ENCODE measurements at places on chromosomes 12 and 14.
A peak's percentile ranks its signal among the peaks of the same experiment; 100 is the strongest.

GRCh38 chr12:29634057-29634456, 136.6 kb upstream of the OVCH1 start:
- no peak for DNase-seq

GRCh38 chr14:29601616-29602015, 326.0 kb downstream of the PRKD1 start:
- no peak for DNase-seq

DNA sequence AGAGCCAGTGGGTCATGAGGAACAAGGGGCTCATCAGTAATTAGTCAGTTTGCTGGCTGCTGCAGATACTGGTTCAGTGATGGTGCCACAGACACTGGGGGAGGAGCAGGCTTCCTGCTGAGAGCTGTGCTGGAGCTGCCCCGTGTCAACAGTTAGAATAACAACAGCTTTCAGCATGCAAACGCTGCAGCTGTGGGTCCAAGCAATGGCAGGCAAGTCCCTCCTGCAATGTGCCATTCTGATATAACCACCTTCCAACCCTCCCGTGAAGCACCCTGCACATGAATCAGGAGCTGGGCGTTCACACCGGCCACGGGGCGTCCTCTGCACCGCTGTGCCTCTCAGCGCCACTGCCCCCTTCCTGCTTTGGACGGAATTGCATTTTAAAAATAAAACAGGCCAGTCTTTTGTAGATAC, 258.4 kb upstream of the SFSWAP start:
- peak; percentile 23 for DNase-seq

DNA sequence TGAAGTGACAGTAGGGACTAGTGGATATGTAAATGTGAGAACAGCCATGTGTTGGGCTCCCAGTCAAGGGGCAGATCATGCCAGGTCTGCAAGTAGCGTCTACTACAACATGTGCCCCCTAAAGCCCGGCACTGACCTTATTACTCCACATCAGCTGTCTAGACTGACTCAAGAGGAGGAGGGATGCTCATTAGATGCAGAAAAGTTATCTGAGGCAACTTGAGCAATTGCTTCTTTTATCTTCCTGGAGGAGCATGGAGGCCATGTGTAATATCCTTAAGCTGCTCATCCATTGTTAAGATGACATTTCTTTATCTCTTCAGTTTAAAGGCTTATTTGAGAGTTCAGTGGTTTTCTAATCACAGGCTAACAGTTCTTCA, 404.7 kb upstream of the FLRT2 start:
- no peak for DNase-seq

DNA sequence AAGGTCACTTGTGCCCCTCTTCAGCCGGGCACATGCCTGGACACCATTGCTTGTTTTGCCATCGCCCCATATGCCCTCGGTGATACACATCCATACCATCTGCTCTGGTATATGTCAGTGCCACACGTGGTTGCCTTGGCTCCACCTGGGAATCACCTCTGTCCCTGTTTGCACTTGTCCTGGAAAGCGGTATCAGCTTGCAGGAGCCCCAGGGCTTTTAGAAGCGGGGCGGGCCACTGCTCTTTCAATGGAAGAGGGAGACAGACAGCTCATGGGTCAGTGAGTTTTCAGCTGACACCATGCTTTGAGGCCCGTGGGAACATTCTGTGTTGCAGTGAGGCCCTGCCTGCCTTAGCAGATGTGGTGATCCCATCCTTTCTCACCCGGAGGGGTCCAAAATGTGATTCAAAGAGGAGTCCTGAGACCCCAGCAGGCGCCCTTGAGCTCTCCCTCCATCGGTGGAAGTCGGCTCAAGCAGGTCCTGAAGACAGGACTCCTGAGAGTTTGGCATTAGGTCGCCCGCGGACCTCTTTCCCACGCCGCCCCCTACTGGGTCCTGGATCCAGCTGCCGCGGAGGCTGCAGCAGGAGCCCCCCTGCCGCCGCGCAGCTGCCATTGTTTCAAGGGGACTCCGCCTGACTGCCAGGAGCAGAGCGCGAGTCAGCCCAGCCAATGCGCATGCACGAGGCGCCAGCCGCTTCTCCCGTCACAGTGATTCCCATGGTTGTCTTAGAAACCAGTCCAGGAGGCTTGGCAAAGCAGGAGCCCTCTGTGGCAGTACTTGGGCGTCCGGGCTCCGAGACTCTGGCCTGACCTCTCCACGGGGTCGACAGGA, 773.2 kb upstream of the ALG10B start:
- no peak for DNase-seq

DNA sequence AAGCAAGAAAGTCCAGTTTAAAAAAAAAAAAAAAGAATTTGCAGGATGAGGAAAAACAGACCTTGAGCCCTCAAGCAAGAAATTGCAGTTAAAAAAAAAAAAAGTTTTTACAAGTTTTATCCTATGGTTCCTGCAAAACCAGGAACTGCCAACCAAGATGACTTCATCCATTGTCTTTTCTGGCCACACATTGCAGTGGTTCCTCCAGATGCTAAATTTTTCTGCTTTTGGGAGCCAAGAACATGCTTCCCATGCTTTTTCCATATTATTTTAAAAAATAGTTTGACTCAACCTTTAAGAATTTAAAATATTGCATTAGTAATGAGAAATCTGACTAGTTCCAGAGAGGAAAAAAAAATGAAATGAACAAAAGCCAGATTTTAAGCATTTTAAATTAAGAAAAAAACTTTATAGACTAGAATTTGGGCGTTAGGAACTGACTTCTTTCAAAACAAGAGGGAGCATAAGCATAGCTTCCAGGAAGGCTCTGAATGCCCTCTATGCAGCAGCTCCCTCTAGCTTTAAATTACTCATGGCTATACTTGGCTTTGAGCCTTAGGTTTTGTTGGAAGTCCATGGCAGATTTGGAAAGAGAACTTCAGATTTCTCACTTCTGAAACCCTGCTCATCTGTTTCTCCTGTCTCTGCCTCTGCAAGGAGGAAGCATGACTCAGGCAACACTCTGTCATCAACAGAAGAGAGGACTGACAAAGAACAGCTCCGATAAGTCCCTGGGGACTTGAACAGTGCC, 124.5 kb downstream of the GPR65 start:
- no peak for DNase-seq

DNA sequence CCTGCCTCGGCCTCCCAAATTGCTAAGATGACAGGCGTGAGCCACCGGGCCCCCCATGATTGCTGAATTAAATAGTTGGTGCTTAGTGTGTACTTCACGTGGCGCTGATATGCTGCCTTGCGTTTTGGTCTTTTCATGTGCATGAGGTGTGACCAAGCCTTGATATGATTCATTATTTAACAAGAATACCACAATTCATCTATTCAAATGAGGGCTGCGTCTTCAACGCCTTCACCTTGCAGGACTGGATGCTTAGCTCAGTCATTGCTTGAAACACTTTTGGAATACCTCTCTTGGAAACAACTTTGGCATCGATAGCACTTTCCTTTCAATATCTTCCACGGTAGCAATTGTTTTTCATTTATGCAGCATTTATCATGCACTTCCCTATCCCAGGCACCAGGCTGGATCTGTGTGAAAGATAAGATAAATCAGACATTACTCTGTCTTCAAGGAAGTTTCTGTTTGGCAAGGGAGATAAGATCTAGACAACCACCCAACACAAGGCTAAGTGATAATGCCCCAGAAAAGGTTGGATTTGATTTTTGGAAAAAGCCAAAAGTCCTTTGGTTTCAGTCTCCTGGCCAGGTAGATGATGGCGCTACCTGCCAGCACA, 1.3 kb upstream of the TEAD4 start:
- DNase-seq: no peak

DNA sequence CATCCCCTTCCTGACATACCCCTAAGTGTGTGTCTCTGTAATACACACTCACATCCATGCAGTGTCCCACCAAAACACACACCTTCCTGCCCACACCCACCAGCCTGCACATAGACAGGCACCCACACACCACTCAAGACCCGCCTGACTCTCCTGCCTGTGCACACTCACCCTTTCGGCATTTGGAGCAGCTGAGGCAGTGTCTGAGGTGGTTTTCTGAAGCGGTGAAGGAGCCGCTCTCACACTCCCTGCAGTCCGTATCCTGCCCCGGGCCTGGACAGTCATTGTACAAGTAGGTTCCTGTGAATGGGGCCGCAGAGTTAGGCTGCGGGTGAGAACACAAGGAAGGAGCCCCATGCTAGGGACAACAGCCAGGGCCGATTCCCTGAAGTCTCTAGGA, 8.3 kb downstream of the TNFRSF1A start:
- DNase-seq: no peak

Measured in activated naive CD4-positive, alpha-beta T cell treated with anti-CD3 and anti-CD28 coated beads, Interleukin-2, amount 50 U/mL, for 16 hours (primary cell).